Head of caudate nucleus (tissue), 42 donors: ENCODE measurements at places on chromosomes 1 and 21.

GRCh38 chr1:225670806-225671733 is 18.1 kb upstream of the ENAH start:
- DNase-seq = no peak

GRCh38 chr1:25649505-25650288 is 33.1 kb downstream of the MAN1C1 start:
- no peak for DNase-seq

DNA sequence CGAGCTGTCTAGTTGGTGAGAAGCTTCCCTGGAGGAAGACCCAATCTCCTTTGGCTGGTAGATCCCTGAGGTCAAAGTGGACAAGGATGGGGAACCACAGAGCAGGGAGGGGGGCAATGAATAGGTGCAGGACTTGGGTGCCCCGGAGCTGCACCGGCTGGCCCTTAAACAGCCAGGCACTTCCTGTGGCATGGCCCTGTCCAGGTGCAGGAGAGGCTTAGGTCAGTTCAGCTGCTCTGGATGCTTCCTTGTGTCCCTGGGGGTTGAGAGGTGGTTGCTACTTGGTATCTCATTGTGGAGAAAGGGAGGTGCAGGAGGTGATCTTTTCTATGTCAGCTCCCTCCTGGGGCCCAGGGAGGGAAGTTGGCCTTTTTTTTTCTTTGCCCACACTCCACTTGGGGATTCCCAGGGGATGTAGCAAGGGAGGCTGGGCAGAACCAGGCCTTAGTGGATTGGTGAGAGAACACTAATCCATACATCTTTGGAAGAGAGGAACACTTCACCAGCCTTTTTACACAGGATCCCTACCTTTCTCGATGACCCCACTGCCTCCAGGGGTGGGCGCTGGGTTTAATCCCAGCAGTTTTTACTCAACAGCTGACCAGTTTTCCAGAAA is 1.2 kb upstream of the ST3GAL3 start:
- no peak for DNase-seq

- no peak for DNase-seq
These were observed 223.1 kb downstream of the CAMTA1 start for GRCh38 chr1:7008331-7008730.

DNA sequence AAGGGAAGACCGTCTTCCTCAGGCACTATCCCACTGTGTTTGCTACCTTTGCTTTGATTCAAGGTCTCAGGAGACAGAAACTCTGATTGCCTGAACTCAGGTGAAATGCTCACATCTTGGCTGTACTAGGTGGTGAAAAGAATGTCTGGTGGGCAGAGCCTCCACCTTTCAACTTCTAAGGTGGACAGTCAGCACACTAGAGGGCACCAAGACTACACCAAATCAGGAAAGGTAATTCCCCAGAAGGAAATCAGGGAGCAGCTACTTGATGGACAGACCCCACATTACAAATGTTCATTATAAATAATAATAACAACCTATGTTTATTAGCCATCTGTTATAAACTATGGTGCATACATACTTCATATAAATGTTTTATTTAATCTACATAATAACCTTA is 220.9 kb downstream of the ATG4C start:
- no peak for DNase-seq

- DNase-seq = peak; percentile 38
These were observed 6.9 kb upstream of the TMEM269 start for GRCh38 chr1:42777852-42778251.

- DNase-seq = no peak
These were observed 85.9 kb upstream of the ADAM30 start for GRCh38 chr1:119981986-119982815.

GRCh38 chr21:24938573-24938972 is 668.7 kb downstream of the MRPL39 start:
- DNase-seq = no peak

DNA sequence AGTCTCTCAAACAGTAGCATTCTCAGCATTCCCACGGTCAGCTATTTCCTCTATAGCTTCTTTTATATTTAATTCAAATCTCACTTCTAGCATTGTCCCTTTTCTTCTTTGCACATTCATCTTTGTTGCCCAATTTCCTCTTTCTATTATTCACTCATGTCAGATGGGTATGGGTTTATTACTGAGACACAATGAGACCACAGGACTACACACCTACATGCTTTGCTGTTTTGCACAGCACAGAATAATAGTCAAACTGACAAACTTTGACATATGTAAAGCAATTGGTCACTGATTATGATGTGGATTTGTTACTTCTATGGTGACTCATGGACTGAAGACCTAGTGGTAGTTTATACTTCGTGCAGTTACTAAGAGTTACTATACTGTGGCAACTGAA is 5.8 kb upstream of the CD1C start:
- DNase-seq = no peak

DNA sequence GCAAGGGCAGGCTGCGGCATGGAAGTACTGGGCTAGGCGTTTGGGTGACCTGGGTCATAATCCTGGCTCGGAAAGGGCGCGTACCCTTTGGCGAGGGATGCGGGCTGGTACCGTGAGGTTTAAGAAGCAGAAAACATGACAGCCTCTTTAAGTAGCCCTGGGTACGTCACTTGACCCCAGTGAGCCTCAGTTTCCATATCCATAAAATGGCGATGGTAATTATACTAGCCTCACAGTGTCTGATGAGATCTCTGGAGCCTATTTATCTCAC is 700 bp downstream of the PIGV start:
- no peak for DNase-seq

GRCh38 chr1:225990705-225991464 is 8.3 kb downstream of the SDE2 start:
- no peak for DNase-seq

- no peak for DNase-seq
These were observed 47.1 kb upstream of the SAMSN1 start for GRCh38 chr21:14593230-14593629.

- DNase-seq = peak; percentile 89
These were observed 18.5 kb downstream of the ALDH4A1 start for GRCh38 chr1:18883636-18884418.

GRCh38 chr1:165551469-165551868 is 7.7 kb downstream of the LRRC52 start:
- DNase-seq = no peak

GRCh38 chr21:34071683-34072082 is 1.7 kb upstream of the MRPS6 start:
- DNase-seq = no peak

DNA sequence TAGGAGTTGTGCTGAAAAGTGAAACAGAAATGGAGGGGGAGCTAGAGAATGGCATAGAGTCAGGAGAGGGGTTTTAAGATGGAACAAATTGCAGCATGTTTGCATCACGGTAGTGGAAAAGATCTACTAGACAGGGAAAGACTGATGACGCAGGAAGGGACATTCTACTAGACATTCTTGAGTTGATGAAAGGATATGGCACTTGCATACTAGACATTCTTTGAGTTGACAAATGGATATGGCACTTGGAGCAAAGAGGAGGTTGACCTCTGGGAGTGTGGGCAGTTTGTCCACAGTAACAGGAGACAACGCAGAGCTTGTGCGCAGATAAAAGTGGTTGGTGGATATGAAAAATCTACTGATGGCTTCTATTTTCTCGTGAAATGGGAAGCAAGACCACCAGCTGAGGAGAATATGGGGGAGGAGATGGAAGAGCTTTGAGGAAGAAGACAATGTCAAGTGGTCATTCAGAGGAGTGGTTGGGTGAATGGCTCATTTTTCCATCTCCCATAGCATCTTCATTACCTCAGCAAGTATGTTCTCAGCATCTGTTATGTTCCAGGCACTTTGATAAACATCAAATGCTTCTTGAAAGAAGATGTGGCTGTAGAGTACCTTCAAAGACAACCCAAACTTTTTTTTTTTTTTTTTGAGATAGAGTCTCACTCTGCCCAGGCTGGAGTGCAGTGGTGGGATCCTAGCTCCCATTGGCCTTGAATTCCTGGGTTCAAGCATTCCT is 2.4 kb upstream of the CTPS1 start:
- DNase-seq = no peak

DNA sequence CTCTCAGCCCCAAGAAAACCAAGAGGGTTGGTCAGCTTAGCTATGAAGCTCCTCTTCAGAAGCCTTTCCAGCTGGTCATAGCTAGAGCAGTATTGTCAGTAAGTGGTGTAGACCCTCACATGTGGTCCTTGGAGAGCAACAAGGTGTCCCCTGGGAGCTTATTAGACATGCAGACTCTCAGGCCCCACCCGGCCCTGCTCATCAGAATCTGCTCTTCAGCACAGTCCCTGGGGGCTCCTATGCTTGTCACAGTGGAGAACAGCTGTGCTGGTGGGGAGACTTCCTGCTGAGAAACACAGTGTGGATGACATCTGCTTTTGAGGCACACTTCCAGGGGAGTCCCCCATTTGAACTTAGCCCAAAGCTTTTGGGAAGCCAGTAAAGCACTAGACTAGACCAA is 21.9 kb upstream of the NEK2 start:
- no peak for DNase-seq

DNA sequence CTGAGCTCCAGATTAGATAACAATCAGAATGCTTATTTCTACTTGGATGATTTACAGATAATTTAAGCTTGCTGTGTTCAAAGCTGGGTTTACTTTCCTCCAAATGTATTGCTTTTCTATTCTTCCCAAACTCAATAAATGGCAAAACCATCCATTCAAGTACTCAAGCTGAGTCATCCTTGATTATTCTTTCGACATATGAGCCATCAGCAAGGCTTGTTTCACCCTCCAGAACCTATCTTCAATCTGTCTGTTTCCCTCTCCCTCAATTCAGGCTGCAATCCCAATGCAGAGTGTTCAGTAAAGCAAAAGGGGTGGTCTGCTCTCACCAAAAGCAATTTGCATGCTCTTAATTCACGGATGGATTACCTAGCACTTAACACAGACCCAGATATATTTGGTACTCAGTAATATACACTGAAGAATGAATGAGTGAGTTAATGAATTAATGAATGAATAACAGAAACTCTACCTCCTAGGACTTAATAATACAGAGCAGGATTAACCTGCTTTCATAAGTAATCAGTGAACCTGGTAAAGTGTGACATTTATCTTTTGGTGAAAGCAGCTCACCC is 41.9 kb downstream of the DDR2 start:
- DNase-seq = no peak

- DNase-seq = peak; percentile 82
These were observed 7.0 kb upstream of the IGSF21 start for GRCh38 chr1:18100491-18101063.

GRCh38 chr1:175742790-175743459 is 470 bp downstream of the TNR start:
- peak; percentile 51 for DNase-seq

GRCh38 chr1:116972674-116973030 is 28.9 kb upstream of the CD101 start:
- DNase-seq = no peak

DNA sequence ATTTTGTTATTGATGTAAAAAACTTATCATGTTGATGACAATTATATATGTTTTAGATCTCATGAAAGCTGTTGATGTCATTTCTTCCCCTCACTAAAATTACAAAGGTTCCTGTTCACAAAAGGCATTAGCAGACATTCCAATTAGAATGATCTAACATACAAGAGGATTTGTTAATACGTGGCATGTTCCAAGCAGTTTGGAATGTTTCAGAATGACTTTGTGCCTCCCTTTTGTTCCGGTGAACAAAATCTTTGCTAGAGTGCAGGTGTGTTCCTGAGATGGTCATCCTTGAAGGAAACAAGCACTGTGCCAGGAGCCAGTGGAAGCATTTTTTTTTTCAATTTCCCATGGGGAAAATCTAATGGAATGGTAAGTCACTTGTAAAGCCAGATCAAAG is 108.0 kb upstream of the KCTD3 start:
- DNase-seq = no peak

DNA sequence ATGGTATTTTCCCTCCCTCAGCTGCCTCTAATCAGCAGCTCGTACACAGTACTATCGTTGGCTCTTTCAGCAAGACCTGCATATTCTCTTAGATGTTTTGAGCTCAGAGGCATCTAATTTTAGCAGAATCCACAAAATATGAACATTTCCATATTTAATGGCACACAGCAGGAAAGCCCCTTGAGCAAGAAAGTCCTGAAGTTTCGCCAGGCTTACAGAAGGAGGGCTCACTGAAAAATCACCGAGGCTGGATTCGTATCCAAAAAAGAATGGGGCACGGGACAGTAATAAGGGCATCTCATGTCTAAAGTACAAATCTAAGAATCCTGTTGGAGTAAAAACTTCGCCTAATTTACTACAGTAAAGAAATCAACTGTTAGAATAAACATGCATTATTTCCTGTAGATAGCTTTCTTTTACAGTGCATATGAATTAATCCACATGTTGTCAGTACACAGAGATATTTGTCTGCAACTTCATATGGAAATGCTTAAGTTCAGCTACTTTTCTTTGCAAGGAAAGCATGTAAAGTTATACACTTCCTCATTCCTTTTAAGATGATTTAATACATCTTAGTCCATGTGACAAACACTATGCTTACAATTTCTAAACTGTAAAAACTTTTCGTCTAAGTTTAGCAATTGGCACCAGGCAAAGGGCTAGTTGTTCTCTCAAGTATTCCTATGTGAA is 1205.3 kb upstream of the ADGRL4 start:
- DNase-seq = no peak

DNA sequence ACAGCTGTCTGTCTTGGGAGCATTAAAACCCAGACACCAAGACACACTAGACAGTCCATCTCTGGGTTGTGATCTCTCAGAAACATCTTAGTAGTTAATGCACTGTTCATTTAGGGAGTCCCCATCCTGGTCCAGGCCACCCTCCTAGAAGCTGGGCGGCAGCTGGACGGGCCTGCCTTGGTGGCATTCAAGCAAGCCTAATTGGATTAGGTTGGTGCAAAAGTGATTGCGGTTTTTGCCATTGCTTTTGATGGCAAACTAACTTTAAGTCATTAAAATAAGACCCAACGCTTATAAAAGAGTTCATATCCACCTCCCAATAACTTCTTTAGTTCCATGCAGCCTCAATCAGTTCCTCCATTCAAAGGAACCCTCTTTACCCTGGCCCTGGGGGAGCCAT is 21.7 kb downstream of the ATP5PO start:
- no peak for DNase-seq

GRCh38 chr1:245036102-245036501 is 118.7 kb upstream of the KIF26B start:
- no peak for DNase-seq

DNA sequence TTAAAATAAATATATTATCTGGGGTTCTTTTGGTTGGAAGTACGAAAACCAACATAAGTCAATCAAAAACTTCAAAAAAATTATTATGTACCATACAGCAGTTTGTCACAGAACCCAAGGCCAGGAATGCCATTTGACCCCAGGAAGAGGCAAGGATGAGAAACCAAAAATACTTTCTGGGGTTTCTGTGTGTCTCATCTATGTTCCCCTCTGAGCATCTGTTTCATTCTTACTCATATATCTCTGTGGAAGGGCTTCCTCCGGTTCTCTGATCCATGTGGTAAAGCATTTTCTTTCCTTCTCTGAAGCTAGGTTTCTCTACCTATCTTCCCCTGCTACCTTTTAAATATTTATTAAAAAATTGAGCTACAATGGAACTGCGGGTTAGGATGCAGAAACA is 9.8 kb upstream of the FCRL1 start:
- no peak for DNase-seq
